Pancreas (tissue), 10 donors: ENCODE measurements at places on chromosomes 4 and X. TPM values are rescaled to one million over a fixed set of nuclear protein-coding genes. Genes with fewer than 3 reads are reported as not detected.

DNA sequence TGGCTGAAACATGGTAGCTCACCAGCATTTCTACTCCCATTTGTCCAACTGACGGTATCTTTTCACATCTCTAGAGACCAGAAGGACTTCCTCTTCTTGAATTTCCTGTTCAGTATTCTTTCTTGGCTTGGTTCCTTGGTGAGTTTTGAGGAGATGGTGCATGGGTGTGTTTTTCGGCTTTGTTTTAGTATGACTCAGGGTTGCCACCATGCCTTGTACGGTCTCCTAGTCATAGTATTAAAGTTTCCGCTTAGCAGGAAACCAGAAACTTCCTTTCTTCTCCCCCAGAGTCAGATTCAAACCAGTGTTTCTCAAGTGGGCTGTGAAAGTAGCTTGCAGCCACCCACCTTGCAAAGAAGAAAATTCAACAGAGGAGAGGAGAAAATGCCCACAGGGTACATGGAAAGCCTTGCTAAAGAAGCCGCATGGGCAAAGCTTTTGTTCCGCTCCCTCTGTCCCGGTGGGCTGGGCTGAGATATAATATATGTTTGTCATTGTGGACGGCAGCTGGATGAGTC lies 5.7 kb downstream of the CD99 start:
- no peaks in the 10 kb centered on the region for H3K27me3 ChIP-seq
- H3K4me3 ChIP-seq = no peak overlapping the region
- H3K27ac ChIP-seq = no peak overlapping the region
- H3K4me1 ChIP-seq = no peaks in the 10 kb centered on the region
- no peaks in the 10 kb centered on the region for H3K36me3 ChIP-seq
- DNase-seq = no peak

GRCh38 chr4:101823864-101824263 lies 33.3 kb downstream of the BANK1 start:
- no peak overlapping the region for H3K4me3 ChIP-seq
- no peaks in the 10 kb centered on the region for H3K4me1 ChIP-seq
- no peak for DNase-seq
- H3K36me3 ChIP-seq = no peaks in the 10 kb centered on the region
- no peak overlapping the region for H3K27ac ChIP-seq

The NOX1 gene
- total RNA-seq = not detected

DNA sequence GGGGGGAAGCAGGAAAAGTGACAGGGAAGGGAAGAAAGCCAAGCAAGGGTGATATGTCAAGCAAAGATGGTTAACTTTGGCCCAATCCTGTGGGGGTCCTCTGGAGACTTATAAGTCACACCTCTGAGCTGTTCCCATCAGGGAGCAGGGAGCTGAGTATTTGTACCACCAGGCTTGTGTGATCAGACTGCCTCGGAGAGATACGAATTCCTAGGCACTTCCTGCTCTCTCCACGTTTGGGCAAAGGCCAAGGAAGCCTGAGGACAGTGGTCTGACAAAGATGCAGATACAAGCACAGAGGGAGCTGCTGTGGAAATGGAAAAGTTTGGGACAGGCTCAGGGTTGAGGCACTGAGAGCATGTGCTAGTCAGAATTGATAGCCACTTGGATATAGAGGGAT lies 10.4 kb upstream of the PPP3CA start:
- no peak for DNase-seq
- H3K36me3 ChIP-seq = no peaks in the 10 kb centered on the region
- H3K4me1 ChIP-seq = no peaks in the 10 kb centered on the region
- no peaks in the 10 kb centered on the region for H3K27me3 ChIP-seq
- no peak overlapping the region for H3K4me3 ChIP-seq

DNA sequence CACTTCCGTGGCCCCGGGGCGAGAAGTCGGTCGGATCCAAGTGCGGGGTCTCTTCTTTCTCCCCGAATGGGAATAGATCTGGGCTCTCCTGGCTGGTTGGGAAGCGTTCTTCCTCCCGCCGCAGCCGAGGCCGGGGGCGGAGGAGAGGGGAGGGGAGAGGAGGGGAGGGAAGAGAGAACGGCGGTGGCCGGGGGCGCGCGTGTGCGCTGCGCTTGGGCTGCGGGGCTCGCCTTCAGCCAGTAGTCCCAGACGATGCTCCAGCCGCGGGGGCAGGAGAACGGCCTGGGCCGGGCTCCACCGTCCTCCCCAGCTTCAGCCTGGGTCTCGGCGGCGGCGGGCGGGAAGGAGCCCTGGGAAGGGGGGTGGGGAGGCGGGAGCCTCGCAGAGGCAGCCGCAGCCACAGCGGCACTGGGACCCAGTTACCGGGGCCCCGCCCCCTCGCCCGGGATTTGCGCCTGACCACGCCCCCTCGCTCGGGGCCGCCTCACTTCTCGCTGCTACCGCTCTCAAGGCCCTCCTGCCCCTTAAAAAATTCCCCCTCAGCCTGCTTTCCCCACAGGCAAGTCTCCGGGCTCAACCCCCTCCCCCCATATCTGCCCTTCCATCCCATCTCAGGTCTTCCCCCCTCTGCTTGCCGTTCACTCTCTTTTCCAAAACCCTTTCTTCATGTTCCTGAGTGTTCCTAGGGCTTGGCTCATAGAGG lies at the start of gene FGD1:
Gene FGD1 (minus strand): TSS at position 421 of the 703 bp plus-strand sequence. CDS start 802 bp downstream, outside the sequence.
- H3K27ac ChIP-seq = no peak within 1 kb of the TSS
- H3K27me3 ChIP-seq = no peaks in the 10 kb centered on the region
- no peaks in the 10 kb centered on the region for H3K4me1 ChIP-seq
- no peaks in the 10 kb centered on the region for H3K36me3 ChIP-seq
- peak; percentile 68 for DNase-seq

The TEX13C gene
- total RNA-seq = not detected

GRCh38 chrX:107827030-107827831 lies 1.6 kb downstream of the MID2 start:
- no peaks in the 10 kb centered on the region for H3K4me1 ChIP-seq
- peak overlapping the region; percentile 89 for H3K27ac ChIP-seq
- no peaks in the 10 kb centered on the region for H3K27me3 ChIP-seq
- no peaks in the 10 kb centered on the region for H3K36me3 ChIP-seq
- DNase-seq = no peak

DNA sequence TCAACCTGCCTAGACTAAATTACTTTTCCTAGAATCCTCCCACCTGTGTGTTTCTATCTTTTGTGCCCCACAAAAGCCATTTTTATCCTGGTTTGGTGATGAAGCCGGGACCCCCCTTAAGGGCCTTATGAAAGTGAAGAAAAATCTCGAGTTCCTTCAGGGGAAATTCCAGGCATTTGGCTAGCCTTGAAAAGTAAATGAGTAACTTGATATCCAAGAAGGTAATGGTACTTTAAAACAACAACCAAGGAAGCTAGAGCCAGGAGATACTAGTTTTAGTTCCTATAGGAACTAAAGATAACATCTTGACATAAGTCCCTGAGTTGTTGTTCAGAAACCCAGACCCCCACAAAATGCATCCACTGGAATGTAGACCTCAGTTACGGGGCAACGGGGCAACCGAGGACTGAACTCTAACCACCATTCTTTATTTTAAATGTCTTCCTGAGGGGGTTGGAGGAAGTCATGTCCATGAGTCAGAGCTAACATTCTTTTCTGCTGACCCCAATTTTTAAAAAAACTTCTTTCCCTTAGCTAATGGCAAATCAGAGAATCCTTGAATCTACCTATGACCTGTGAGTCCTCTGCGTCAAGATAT lies 73.9 kb downstream of the VCX3A start:
- no peaks in the 10 kb centered on the region for H3K27me3 ChIP-seq
- no peaks in the 10 kb centered on the region for H3K36me3 ChIP-seq
- H3K4me1 ChIP-seq = no peaks in the 10 kb centered on the region
- H3K4me3 ChIP-seq = no peak overlapping the region

GRCh38 chr4:87975466-87975865 lies at the start of gene SPP1:
Gene SPP1 (plus strand): TSS chr4:87975714. CDS start chr4:87976896, 1,182 bp downstream.
- H3K27ac ChIP-seq = peak within 1 kb of the TSS; percentile 48
- peak; percentile 23 for DNase-seq
- peaks cover 4% of the 10 kb centered on the region for H3K4me1 ChIP-seq
- peak within 1 kb of the TSS; percentile 34 for H3K4me3 ChIP-seq

The FRG2 gene
- not detected for total RNA-seq

GRCh38 chr4:17688011-17688441 lies 73.6 kb downstream of the MED28 start:
- H3K36me3 ChIP-seq = no peaks in the 10 kb centered on the region
- no peaks in the 10 kb centered on the region for H3K4me1 ChIP-seq
